Amygdala (tissue), 56 donors: ENCODE measurements at places on chromosomes 12 and 14.

DNA sequence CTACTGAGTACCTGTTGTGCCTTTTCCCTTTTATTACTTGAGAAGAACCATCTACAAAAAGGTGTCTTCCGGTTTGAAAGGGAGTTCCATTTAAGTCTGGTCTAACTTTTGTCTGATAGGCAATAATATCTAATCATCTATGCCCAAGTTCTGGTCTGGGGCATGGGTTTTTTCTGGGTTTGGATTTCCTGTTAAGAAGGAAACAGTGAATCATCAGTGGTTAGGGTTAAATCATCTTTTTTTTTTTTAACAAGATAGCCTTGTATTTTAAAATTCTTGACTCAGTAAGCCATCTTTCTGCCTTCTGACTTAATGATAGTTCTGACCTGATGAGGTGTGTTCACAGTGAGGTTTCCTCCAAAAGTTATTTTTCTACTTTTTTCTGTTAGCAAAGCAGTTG lies 29.3 kb upstream of the CPNE8 start:
- DNase-seq = no peak

- DNase-seq = no peak
Observed at GRCh38 chr14:106372870-106373652, 846.7 kb downstream of the TMEM121 start.

GRCh38 chr14:41668356-41668755 lies 61.7 kb downstream of the LRFN5 start:
- no peak for DNase-seq

DNA sequence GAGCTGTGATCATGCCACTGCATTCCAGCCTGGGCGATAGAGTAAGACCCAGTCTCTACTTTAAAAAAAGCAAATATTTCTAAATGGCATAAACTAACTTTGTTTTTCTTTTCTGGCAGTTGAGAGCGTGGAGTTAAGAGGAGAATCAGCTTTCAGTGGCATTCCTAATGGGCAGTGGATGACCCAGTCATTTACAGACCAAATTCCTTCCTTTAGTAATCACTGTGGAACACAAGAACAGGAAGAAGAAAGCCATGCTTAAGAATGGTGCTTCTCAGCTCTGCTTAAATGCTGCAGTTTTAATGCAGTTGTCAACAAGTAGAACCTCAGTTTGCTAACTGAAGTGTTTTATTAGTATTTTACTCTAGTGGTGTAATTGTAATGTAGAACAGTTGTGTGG lies 21.2 kb downstream of the TDG start:
- no peak for DNase-seq

GRCh38 chr14:89185919-89186855 lies 230.8 kb downstream of the FOXN3 start:
- DNase-seq = no peak

GRCh38 chr12:6302621-6303020 lies 7.9 kb upstream of the PLEKHG6 start:
- DNase-seq = no peak

DNA sequence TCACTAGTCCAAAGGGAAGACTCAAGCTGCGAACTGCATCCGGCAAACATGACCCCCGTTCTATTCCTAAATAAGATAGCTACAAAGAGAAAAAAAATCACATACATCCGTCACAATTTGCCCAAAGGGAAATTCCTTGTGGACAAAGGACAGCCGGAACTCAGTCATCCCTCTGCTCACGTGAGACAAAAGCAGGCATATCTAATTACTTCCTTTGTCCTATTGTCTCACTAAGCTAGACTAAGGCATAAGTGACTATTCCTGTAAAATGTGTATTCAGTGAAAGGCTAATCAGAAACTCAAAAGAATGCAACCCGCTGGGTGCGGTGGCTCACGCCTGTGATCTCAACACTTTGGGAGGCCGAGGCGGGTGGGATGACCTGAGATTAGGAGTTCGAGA lies 27.2 kb upstream of the NINJ2 start:
- DNase-seq = no peak

DNA sequence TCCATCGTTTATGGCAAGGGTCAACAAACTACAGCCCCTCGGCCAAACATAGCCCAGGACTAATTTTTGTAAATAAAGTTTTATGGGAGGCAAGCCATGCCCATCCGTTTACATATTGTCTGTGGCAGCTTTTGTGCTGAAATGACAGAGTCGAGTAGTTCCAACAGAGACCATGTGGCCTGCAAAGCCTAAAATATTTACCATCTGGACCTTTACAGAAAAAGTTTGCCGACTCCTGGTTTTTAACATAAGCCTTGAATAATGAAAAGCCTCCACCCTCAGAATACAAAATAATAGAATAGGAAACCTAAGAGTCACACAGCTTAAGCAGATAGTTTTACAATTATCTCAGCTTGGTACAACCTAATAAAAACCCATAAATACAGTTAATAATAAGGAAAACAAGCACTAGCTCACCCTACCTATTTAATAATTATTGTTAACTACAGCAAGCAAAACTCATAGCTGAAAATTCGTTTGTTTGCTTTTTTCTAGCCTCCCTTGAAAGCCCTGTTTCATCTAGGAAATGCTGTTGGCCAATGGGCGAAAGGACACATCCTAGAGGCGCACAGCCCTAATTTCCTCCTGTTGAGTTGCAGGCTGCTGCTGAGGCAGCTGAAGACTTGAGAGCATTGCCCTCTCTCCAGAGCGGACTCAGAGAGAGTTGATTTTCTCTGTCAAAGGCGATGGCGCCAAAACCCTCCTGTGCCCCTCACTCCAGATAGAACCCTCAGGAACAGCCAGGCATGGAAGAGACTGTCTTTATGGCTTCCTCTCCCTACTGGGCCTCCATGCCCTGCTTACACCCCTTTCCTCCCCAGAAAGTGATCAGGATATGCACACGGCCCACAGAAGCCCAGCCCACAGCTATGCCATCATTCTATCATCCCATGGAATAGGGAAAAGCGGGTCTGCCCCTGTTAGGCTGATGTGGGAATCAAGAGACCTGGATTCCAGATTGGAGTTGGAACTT lies 107.2 kb downstream of the DPF3 start:
- DNase-seq = no peak

GRCh38 chr12:49008943-49009342 lies 9.6 kb downstream of the PRKAG1 start:
- DNase-seq = no peak

DNA sequence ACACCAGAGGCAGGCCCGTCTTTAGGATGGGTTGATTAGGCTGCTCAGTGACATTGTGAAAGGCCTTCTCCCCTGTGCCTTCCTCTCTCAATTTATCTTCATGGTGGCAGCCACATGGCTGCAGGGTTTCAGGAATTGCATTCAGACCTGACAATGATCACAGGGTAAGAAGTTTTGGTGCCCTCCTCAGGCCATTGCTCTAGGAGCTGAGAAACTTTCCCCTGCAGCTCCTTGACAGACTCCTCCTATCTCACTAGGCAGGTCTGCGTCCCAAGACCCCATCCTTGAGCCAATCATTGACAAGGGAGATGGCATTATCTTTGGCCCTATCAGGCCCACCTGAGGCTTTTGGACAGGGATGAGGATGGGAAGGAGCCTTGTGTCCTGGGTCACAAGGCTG lies 57.4 kb upstream of the ANO4 start:
- DNase-seq = no peak

DNA sequence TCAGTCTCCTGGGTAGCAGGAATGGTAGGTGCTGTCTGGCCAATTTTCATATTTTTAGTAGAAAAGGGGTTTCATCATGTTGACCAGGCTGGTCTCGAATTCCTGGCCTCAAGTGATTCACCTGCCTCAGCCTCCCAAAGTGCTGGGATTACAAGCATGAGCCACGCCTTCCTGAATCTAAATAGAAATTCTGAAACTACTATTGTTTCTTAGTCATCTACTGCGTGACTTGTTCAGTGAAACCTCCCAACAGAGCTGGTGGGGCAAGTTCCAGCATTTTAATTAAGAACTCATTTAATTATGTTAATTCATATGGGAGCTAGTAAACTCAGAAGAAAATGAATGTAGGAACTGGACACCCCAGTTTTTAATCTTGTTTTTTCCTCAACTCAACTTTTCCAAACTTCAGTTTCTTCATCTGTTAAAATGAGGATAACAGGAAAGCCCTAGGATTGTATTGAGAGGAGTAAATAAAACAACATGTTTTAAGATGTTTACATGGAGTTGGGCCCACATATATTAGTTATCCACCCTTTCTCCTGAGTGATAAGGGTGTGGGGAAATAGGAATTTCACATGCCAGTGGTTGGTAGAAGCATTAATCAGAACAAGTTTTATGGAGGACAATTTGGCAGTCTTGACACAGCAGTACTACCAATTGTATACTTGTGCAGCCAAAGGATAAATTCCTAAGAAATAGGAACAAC lies 335.8 kb upstream of the E2F7 start:
- no peak for DNase-seq

- no peak for DNase-seq
Observed at GRCh38 chr12:62078020-62078419, 182.2 kb upstream of the USP15 start.

DNA sequence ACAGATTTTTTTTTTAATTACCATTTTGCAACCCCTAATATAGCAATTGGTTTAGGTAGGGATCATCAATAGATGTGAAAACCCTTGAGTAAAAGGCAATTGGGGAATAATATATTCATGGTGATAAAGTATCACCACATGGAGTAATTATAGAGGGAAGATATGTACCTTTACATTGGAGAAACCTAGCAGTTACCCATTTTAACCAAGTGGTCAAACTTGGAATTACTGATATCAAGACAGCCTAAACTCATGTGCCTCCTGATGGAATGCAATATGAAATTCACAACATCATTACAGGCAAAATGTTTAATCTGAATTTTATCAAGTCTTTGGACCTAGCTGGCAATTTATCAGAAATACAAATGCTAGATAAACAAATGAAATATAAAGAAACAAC lies 6.7 kb upstream of the SLC10A1 start:
- DNase-seq = no peak

DNA sequence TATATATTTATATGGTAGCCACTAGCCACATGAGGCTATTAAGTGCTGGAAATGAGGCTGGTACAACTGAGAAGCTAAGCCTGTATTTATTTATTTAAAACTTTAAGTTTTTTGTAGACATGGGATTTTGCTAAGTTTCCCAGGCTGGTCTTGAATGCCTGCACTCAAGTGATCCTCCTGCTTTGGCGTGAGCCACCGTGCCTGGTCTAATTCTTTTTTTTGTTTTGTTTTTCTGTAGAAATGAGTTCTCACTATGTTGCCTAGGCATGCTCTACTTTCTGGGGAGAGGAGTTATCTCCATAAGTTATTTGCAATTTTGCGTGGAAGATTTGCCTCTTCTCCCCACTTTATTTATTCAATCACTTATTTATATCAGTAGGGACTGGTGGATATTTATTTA lies 4.8 kb upstream of the SNRNP35 start:
- DNase-seq = no peak

DNA sequence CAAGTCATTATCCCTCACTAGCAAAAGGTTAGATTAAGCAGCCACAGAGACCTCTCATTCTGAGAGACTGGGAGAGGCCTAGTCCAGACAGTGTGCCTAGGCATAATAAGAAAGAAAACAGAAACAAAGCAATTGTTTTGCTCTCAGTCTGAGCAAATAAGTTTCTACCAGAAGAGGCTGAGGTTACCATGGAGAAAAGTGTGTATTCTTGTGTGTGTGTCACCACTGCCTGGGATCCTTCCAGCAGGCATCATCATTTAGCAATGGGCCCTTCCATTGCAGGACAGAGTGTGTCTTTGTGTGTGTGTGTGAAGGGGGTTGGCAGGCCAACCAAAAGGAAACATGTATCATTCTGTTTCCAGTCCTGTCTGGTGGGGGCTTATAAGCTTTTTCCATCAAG lies 3.7 kb downstream of the EFS start:
- peak; percentile 27 for DNase-seq

- no peak for DNase-seq
Observed at GRCh38 chr14:52086711-52087110, 17.9 kb upstream of the NID2 start.

DNA sequence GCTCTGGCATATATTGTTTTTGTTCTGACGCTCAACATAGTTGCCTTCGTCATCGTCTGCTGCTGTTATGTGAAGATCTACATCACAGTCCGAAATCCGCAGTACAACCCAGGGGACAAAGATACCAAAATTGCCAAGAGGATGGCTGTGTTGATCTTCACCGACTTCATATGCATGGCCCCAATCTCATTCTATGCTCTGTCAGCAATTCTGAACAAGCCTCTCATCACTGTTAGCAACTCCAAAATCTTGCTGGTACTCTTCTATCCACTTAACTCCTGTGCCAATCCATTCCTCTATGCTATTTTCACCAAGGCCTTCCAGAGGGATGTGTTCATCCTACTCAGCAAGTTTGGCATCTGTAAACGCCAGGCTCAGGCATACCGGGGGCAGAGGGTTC lies 77.0 kb downstream of the GTF2A1 start:
- no peak for DNase-seq

- DNase-seq = no peak
Observed at GRCh38 chr12:123621101-123621500, 12.4 kb downstream of the EIF2B1 start.

- no peak for DNase-seq
Observed at GRCh38 chr14:57089901-57090300, 178.8 kb downstream of the EXOC5 start.

DNA sequence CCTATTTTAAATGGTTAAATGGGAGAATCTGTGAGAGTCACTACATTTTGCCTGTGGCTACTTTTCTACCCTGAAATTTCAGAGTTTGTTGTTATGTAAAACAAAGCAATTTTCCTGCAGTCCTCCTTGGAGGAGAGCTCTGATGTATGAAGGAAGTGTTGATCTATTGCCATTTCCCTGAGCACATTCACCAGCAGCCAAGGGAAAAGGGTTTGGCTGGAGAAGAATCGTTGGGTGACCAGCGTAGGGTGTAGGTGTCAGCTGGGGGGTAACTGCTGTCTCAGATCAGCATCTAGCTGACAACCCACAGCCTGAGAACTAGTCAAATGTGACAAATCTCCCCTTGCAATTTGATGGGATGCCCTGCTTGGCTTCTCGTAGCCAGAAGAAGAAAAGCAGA lies 230.5 kb downstream of the PDZRN4 start:
- no peak for DNase-seq

GRCh38 chr12:132210223-132211055 lies 66.2 kb downstream of the NOC4L start:
- DNase-seq = no peak

DNA sequence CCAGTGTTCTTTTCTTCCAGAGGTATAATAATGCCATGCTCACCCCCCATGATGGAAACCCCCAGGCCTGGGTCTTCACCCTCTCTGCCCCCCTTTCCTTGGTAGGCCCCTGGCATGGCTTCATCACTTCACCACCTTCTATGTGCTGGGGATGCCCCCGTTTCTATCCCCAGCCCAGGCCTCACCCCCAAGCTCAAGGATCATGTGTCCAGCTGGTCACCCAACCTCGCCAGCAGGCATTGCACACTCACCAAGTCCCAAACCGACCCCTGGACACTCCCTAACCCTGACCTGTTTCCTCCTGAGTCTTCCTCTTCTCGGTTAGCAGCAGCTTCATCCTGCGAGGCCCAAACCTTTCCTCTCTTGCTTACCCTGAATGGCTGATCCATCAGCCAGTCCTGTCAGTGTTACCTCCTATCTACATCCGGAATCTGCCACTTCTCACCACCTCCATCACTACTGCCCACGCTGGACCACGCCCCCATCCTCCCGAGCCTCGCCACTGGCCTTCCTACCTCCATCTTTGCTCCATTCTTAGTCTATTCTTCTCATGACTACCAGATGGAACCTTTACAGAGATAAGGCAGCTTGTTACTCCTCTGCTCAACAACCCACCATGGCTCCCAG lies 69.0 kb downstream of the MVK start:
- DNase-seq = no peak

GRCh38 chr12:59737725-59738463 lies 142.1 kb downstream of the SLC16A7 start:
- no peak for DNase-seq

- DNase-seq = no peak
Observed at GRCh38 chr14:59427653-59428580, 37.3 kb downstream of the GPR135 start.

- DNase-seq = no peak
Observed at GRCh38 chr12:120457133-120457532, 10.9 kb downstream of the GATC start.
